Purkinje cell (primary cell): ENCODE measurements at places on chromosomes 13 and 19. TPM values are rescaled to one million over a fixed set of nuclear protein-coding genes. Genes with fewer than 3 reads are reported as not detected.

The FPR3 gene
- polyA plus RNA-seq, result not detected in 2 replicates

The SEMA6B gene
- 1.0 and 1.1 TPM in 2 replicates for polyA plus RNA-seq

The ARMC6 gene
- polyA plus RNA-seq, result 2.4 and 3.1 TPM in 2 replicates

The ZNF121 gene
- polyA plus RNA-seq, result 10.3 and 10.9 TPM in 2 replicates
